ENCODE measurements at places on chromosomes 6 and 20.

- DNase-seq, result no peak
These were observed 2.1 kb upstream of the LBP start for GRCh38 chr20:38344107-38344701.

DNA sequence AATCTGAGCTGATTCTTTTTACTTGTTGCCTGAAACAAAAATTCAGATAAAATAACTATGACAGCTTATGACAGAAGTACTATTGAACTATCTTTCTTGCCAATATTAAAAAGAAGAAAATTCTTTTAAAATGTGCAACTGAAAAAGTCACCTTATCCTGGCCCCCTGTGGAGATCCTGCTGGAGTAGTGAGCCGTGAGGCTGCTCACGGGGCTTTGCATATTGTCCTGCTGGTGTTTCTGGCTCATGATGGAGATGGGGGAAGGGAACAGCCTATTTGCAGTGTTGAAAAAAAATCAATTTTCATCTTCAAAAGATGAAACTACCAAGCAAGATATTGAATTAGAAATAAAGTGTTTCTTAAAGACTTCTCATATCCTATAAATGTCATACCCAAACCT lies 216.0 kb downstream of the SAMD5 start:
- DNase-seq, result no peak

DNA sequence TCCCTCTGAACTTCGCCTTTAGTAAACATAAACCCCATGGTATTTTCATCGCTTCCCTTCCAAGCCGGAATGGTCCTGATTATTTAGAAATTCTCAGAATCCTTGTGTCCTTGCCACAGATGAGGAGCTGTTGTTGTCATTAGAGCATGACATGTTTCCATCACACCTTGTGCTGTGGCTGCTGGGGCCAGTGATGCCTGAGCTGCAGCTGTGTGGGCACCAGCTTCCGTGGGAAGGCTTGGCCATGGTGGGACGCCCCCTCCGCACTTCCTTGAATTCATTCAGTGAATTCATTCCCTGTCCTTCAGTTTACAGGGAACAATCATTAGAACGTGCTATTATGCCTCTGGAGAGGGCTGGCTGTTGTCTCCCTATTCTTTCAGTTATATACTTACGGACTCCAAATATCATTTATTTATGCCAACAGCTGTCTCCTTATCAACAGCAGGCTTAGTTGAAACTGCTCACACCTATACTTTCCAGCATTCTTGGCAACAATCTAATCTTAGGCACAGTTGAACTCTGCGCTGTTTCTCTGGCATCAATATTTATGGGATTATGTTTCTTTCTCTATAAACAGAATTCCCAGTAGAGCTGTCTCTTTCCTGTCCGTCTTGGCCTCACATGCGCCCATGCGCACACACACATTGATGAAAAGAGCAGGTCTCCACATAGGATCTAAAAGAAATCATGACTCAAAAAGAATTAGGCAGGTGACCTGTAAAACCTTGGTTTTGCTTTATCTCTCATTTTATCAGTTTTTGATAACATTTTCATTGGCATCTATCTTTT lies 9.0 kb downstream of the ADGRF1 start:
- DNase-seq, result no peak

GRCh38 chr6:91106083-91106482 lies 519.2 kb upstream of the MAP3K7 start:
- DNase-seq, result no peak

DNA sequence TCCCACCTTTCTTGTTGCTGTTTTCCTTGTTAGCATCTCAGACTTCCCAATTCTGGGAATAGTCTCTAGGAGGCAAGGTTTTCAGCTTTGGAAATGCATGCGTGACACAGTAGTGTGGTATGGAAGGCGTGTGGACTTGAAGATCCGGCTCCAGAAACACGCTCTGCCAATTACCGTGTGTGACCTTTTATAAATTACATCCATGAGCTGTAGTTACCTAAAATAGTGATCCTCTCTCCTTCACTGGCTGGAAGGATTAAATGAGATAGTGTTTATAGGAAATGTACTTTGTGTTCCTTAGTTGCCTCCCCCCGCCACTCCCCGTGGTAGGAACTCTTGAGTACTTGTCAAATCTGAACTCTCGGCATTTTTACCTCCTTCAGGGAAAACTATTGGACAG lies 13.0 kb downstream of the E2F3 start:
- DNase-seq, result no peak

GRCh38 chr20:51759769-51760510 lies 8.2 kb downstream of the ATP9A start:
- no peak for DNase-seq

GRCh38 chr6:99868074-99868702 lies 125.8 kb downstream of the MCHR2 start:
- DNase-seq, result peak; percentile 50

GRCh38 chr20:37885042-37885441 lies 17.9 kb upstream of the VSTM2L start:
- no peak for DNase-seq

- DNase-seq, result peak; percentile 35
These were observed 10.9 kb upstream of the B4GALT5 start for GRCh38 chr20:49724408-49725223.

DNA sequence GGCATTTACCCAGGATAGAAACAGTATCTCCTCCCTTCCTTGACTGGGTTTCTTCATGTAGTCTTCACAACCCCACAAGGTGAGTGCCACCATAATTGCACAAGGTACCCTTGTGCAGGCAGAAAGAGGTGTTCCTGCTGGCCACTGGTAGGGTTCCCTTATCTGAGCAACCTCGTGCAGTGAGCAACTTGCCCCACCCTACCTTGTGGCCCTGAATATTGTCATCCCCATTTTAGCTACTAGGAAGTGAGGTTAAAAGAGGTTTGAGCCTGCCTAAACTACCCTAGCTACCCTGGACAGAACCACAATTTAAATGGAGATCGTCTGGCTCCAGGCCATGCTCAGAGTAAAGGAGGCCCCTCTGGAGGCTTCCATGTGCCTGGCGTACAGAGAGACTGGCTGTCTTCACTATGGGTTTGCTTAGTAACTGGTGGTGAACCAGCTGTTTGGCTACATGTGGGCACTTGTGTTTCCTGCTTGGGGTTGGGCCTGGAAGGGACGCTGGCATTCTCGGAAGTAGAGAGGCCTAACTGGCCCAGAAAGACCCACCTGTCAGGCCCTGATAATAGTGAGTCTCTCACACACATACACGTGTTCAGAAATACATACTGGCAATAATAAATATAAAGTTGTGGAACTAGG lies 148.8 kb downstream of the LRFN2 start:
- no peak for DNase-seq

- DNase-seq, result no peak
These were observed 138.6 kb downstream of the RALGAPA2 start for GRCh38 chr20:20573797-20574196.

- DNase-seq, result peak; percentile 69
These were observed 609 bp downstream of the MYL9 start for GRCh38 chr20:36541768-36542488.

DNA sequence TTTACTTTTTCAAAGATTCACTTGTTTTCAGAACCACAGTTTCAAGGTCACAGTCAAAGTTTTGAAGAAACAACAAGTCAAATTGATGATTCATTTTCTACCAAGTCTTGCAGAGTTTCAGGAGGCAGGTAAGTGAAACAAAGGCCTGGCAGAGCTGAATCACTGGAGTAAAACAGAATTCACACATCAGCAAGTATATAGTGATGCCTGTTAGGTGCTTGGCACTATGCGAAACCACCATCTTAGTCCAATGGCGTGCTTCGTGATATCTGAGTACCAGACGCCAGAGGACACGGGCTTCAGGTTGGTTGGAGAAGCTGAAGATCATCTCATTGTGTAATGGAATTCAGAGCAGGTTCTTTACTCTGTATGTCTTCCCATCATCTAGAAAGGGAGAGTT lies 75.9 kb downstream of the RTN4IP1 start:
- no peak for DNase-seq

All from heart right ventricle (tissue), 16 donors.